COR-L47 (cell line): ENCODE measurements at places on chromosomes 13 and 19.

DNA sequence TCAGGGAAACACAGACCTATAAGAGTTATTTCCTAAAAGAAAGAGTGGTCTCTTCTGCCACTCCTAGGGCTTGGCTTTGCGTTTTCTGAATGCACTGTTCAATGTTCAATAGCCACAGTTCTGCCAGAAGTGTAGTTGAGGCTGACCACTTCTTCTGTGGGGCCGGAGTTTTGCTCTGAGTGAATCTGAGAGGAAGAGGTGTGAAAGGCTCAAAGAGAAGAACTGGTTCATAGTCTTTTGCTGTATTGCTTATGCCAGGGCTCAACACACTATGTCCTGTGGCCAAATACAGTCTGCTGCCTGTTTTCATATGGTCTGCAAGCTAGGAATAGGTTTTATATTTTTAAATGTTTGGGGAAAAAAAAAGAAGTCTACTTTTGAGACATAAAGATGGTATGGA, 128.2 kb downstream of the STOML3 start:
- no peak for DNase-seq

- peak; percentile 38 for DNase-seq
These were observed 27.4 kb upstream of the TIMM44 start for GRCh38 chr19:7970716-7971448.

DNA sequence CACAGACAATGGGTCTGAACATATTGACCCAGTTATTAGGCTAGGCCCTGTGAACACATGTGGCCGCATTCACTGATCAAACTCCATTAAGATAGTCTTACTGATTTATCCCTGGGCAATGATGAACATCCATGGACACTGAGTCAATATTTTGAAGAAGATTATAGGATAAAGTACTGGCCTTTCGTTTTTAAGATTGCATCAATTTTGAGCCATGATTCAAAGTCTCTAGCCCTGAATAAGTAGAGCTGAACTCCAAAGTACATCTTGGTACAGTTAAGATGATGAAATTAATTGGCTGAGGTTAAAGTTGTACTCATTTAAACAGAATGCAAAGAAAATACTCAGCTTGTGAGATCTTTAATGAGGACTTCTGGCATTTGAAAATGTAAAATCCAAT, 1581.9 kb downstream of the EFNB2 start:
- DNase-seq = no peak

DNA sequence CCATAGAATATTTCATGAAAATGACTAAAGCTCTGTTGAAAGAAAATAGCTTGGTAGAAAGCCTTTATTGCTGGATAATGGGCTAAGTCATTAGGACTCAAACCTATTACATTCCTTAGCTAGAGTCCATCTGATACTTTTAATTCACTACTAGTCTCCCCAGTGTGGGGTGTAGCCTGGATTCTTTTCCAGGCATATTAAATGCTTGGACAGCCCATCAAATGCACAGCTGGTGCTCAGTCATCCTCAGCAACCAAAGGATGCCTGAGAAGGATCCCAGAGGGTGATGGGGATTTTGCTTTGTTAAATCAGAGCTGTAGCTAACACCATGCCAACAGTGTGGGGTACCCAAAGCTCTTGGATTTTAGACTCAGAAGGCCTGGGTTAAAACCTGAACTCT, 153.5 kb downstream of the DLEU7 start:
- no peak for DNase-seq

DNA sequence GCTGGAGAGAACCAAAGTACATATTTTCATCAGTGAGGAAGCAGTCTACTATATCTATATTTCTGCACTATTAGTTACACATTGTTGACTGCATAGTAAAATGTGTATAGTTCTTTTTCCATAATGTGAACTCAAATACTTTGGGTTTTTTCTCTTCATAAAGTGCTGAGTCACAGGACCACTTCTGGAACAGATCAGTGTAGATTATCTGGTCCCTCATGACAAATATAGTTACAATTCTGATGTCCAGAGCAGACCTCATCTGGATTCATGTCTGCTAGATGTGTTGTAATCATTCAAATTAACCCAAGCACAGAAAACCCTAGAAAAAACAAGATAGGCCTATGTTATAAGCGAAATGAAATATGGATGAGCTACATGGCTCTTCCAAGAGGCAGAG, 171.4 kb downstream of the SUCLA2 start:
- no peak for DNase-seq

- DNase-seq = no peak
These were observed 32.2 kb downstream of the C13orf46 start for GRCh38 chr13:113941571-113942191.

- DNase-seq = no peak
These were observed 636.2 kb upstream of the KLF12 start for GRCh38 chr13:74770361-74770760.

DNA sequence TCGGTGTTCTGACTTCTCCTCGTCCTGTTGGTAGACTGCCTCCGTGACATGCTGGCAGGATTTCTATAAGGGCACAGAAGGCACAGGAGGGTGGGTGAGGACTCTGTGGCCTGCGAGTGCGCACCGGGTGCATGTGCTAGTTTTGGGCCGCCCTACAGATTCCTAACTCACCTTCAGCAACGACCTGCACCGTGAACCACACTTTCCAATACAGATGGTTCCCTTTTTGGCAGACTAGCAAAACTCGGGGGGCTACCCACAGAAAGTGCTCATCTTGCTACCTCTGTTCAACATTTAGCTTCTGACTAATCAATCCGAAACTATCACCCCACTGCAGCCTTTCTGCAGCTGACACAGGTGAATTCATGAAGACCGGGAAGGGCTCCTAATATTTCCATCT, 14.1 kb upstream of the AMER2 start:
- DNase-seq = no peak

DNA sequence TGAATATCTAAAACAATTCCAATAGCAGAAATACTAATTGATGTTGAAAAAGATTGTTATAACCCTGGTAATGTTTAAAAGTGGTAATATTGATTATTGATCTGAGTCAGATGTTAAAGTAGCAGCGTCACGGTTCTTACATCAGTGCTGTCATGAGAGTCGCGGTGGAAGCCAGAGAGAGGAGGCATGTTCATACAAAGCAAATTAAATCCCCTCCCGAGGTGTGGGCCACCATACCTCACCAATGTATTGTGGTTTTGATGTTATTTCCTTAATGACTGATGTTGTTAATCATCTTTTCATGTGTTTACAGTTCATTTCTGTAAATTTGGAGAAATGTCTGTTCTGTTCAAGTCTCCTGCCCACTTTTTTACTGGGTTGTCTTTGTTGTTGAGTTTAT, 11.2 kb downstream of the ZNF317 start:
- DNase-seq = no peak

DNA sequence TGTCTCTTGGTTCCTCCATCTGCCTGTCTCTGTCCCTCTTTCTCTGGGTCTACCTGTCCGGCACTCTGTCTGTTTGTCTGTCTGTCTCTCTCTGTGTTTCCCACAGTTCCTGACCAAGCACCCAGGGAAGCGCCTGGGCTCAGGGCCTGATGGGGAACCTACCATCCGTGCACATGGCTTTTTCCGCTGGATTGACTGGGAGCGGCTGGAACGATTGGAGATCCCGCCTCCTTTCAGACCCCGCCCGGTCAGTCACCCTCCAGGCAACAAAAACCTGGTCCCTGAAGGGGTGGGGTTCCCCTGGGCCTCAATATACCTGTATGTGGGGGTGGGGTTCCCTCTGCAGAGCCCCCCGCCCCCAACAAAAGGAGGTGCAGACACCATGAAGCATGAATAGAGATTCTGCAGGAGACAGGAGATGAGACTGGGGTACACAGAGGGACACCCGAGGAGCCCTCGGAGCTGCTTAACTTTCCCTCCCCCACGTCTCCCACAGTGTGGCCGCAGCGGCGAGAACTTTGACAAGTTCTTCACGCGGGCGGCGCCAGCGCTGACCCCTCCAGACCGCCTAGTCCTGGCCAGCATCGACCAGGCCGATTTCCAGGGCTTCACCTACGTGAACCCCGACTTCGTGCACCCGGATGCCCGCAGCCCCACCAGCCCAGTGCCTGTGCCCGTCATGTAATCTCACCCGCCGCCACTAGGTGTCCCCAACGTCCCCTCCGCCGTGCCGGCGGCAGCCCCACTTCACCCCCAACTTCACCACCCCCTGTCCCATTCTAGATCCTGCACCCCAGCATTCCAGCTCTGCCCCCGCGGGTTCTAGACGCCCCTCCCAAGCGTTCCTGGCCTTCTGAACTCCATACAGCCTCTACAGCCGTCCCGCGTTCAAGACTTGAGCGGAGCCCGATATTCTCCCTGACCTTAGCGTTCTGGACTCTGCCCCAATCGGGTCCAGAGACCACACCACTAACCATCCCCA, 2.6 kb upstream of the CACNG7 start:
- DNase-seq = no peak

DNA sequence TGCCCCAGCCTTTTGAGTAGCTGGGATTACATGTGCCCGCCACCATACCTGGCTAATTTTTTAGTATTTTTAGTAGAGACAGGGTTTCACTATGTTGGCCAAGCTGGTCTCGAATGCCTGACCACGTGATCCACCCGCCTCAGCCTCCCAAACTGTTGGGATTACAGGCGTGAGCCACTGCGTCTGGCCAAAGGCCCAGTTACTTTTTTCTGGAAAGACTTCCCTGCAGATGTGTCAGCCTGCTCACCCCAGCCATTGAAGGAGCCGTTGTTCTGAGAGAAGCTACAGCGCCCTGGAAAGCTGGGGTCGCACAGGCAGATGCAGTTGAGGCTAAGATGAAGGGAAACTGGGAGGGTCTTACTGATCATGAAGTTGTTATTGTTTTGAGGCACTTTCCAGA, 7.9 kb upstream of the ZNF626 start:
- no peak for DNase-seq

DNA sequence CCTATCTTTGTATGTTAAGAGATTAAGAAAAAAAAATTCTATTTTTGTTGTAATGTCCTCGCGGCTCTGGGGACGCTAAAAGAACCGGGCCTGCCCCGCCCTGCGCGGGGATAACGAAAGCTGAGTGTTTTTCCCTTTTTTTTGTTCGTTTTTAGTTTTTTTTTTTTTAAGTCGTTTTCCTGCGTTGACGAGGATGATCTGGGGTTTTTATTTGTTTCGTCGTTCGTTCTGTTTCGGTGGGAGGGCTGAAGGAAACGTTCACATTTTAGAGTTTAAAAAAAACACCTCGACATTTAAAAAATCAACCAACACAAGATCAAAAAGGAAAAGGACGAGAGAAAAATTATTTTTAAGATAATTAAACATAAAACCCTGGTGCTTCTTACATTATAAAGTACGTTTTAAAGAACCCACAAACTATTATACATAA, 5.6 kb downstream of the LYL1 start:
- no peak for DNase-seq

DNA sequence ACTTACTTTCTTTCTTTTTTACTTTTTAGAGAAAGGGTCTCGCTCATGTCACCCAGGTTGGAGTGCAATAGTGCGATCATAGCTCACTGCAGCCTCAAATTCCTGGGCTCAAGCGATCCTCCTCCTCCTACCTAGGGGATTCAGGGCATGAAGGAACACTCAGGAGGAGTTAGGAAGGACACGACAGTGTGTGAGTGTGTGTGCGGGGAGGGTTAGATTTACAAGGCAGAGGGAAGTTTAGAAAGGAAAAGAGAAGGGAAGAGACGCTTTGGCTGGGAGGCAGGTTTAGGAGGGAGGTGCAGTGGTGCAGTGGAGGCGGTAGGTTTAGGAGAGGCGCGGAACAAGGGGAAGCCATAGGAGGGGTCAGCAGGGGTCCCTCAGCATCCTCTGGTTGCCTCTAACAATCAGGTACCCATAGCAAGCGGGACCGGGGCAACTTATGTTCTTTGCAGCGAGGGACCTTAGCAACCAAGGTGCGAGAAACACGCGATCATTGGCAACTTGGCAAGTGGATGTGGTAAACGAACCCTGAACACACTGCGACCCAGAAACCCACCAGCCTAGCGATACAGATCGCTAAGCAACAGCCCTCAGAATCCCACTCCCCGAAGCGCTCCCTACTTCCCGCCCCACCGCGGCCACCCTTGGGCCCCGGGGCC, 501 bp downstream of the SIRT2 start:
- DNase-seq = no peak

- DNase-seq = no peak
These were observed 16.1 kb downstream of the ZFR2 start for GRCh38 chr19:3852614-3853254.

GRCh38 chr19:4709440-4710280, 14.0 kb downstream of the DPP9 start:
- no peak for DNase-seq

GRCh38 chr19:5922161-5922545, 8.1 kb downstream of the CAPS start:
- DNase-seq = no peak

DNA sequence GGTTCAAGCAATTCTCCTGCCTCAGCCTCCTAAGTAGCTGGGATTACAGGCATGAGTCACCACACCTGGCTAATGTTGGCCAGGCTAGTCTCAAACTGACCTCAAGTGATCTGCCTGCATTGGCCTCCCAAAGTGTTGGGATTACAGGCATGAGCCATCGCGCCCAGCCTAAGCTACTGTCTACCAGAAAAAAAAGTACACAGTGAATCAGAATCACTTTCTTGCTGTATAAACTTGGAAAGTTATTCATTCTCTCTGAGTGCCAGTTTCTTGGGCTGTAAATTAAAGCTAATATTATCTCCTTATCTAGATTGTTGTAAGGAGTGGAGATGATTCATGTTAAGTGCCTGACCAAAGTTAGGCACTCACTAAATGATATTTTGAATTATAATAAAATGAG, 242.8 kb downstream of the ENOX1 start:
- DNase-seq = no peak

GRCh38 chr13:93055233-93055632, 171.4 kb upstream of the GPC6 start:
- no peak for DNase-seq

- no peak for DNase-seq
These were observed 1.2 kb upstream of the FBXL3 start for GRCh38 chr13:77028202-77028601.

DNA sequence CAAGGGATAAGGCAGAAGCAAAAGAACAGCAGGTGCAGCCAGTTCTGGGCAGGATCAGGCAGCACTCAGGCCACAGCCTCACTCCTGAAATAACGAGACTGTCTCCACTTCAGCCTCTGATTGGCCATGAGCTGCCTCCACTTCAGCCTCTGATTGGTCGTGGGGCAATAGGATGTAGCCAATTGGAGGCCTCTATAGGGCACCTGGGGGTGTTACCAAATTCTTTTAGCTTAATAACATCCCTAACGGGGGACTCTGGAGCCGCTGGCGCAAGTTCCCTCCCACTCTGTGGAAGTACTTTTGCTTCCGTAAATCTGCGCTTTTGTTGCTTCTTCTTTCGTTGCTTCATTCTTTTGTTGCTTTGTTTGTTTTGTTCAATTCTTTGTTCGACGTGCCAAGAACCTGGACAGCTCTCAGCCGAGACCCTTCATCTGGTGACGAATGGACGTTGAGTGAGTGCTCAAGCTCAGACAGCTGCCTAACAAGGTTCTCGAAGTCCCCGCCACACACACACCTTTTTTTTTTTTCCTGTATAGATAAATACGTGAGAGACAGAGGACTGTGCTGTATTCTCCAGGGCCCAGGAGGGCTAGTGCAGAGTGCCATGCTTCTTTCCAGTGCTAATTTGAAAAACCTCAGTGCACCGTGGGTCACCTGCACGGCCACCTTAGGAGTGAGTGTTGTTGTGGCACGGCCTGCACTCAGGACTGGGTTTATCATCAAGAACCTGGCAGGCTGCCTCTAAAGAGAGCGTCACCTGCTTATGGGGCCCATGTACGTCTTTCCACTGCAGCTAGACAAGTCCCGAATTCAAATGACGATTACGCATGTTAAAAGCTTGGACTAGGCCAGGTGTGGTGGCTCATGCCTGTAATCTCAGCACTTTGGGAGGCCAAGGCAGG, 32.0 kb upstream of the TUBGCP3 start:
- peak; percentile 98 for DNase-seq

GRCh38 chr13:25768376-25768775, 283.4 kb downstream of the SHISA2 start:
- no peak for DNase-seq

- no peak for DNase-seq
These were observed 1516.7 kb upstream of the PCDH20 start for GRCh38 chr13:62932256-62932883.
